ENCODE measurements at places on chromosomes 12 and 14.

- no peak for DNase-seq
Measured at GRCh38 chr12:49138587-49138986, 7.4 kb upstream of the TUBA1B start.

DNA sequence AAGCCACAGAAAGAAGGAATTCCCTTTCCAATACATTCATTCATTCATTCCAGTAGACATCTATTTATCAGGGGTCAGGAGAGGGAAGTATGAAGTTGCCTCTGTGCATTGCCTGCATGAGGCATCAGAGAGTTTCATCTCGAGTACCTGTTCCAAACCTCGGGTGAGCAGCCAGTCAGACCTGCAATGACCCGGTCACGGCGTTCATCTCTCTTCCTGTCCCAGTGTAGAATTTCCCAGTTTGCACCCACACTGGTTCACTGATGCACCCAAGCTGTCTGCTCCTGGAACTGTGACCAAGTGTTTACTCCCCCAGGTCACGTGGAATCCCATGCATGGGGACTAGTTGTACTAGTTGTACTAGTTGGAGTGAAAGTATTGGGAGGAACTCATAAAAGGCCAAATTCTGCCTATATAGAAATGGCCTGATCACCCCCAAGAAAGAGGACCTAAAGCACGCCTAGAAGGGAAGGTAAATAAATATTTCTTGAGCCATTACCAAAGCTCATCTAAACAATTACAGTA is 22.3 kb upstream of the PRKAB1 start:
- no peak for DNase-seq

DNA sequence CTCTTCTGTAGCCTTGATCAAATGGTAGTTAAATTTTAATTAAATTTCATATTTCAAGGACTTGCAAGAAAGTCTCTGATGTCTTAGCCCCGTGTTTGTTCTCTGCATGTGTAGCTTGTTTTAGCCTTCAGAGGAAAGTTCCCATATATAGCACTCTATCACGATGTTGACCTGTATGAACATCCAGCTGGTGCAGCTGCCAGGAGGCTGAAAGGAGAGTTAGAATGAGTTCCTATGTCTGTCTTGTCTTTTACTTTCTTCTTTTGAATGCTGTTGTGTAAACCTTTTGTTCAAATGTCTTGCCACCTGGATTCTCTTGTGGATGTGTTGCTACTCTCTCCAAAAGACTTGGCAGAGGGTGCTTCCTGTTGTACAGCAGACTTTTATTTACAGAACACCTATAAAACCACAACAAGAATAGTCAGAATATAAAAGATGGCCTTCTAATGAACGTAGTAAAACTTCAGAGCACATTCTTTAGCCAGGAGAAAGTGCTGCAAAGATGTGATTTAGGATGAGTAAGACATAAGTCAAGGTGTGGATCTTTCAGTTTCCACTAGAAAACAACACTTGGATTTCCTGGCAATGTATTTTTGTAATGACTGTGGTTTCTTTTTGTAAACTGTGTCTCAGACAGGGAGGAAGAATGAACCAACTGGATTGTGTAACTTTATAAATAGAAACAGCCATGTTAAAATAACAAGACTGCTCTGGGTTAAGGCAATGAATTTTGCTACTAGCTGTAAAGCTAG is 17.2 kb downstream of the NAV3 start:
- DNase-seq = no peak

DNA sequence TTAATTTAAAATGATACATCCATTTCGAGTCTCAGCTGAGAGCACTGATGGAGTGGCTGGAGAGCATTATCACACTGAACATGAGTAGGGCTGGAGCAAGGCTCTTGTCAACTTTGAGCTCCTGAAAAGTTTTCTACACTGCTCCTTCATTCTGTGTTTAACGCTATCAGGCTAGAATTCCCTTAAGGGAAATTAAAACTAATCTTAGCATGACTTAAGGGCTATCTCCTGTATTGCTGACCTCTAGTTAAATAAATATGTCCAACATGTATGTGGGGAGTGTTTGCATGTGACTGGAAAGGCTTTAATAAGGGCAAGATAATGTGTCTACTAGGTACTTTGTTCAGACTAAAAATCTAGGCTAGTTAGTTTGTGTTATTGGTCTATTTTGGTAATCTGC is 116.7 kb upstream of the CAND1 start:
- no peak for DNase-seq

- DNase-seq = no peak
Measured at GRCh38 chr12:103249607-103250006, 246.2 kb downstream of the C12orf42 start.
